ENCODE measurements at places on chromosomes 7 and 10.

DNA sequence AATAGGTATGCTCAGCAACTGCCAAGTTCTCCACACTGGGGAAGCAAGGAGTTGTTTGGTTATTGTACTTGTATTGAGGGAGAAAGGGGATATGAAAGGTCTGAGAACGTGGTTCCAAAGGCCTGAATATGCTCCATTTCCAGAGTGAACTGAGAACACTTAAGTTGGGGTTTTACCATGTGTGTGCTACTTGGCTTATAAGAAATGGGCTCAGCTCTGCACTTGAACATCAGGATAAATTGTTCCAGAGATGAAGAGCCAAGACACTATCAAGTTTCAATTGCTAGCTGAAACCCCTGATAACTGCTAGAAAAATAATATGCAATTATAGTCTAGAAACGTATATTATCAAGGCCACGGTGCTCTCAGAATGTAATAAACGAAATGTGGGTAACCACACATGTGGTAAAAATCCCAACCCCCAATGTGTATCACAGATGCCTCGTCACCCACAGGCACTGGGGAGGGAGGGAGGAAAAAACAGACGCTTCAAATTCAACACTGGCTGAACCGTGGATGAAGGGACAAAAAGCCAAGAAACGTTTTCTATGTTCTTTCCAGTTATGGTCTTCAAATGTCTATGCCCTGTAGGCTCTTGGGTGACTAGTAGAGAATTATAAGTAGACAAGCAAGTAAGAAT, 16.3 kb downstream of the ELMO1 start:
- no peak for DNase-seq

DNA sequence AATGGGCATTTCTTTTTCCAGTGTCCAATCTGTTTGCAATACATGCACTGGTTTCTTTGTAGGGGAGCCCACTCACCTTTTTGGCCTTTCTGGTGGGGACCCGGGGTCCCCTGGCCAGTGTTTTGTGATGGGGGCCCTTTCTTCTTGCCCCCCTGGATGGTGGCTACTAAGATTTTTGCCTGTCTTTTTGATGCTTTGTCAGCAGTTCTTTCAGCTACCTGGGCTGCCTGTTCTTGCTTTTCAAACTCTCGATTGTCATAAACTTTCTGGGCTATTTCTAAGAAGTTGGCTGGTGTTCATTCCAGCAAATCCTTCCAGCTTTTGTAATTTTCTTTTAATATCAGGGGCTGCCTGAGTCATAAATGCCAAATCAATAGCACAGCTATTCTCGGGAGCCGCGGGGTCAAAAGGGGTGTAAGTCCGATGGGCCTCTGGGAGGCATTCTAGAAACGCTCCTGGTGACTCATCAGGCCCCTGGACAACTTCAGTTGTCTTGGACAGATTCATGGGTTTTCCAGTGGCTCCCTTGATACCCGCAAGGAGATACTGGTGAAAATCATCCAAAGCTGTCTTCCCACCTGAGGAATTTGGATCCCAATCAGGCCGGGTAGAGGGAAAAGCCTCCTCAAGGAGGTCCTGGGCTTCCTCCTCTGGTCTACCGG, 79.0 kb downstream of the PRR15 start:
- no peak for DNase-seq

GRCh38 chr7:142158736-142159496, 47.4 kb downstream of the MGAM2 start:
- DNase-seq, result no peak

GRCh38 chr7:134193240-134193639, 66.1 kb downstream of the LRGUK start:
- DNase-seq, result no peak

DNA sequence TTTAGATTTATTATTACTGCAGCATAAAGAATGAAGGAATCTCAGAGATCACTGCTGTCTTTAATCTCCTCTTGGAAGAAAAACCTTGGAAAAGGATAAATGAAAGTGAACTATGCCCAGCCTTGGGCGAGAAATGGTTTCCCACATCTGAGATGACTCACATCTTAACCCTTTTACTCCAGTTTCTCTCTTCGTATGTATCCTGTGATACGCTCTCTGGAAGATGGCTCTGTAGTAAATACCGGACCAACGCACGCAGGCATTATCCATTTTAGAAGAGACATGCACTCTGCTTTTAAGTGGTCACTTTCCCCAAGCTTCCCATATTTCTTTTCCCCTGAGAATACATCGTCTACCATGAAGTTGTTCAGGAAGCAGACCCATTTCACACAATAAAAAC, 207.3 kb upstream of the BMPER start:
- DNase-seq, result no peak

DNA sequence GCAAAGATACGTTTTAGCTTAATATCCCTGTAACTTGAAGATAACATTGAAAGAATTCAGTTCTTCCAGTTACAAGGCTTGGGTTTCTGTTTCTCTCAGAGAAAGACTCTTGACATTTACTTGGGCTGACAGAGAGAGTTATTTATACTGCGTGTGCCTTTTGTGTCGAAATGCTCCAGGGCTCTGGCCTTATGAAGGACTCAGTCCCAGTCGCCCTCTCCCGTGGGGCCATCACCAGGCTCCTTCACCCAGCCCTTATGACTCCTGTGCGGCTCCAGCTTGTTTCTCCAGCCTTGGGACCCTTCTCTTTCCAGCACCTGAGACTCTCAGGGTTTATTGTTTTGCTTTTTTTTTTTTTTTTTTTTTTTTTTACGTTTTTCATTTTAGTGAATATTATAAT, 242.3 kb upstream of the DKK1 start:
- no peak for DNase-seq

DNA sequence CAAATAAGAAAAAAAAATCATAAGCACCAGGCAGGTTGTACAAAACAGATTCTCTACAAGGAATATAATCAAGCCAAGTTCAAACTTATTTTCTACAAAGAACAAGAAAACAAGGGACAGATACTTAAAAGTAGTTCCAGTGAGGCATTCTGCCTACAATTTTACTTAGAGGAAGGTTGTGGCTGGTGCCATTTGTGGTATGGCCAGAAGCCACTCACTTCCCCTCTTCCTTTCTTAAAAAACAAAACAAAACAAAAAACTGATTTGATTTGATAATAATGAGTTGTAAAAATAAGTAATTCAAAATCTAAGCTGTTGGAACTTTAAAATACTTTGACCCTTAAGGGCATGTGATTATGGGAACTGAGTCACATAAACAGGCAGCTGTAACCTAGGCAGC, 420.6 kb downstream of the CALN1 start:
- DNase-seq, result no peak

DNA sequence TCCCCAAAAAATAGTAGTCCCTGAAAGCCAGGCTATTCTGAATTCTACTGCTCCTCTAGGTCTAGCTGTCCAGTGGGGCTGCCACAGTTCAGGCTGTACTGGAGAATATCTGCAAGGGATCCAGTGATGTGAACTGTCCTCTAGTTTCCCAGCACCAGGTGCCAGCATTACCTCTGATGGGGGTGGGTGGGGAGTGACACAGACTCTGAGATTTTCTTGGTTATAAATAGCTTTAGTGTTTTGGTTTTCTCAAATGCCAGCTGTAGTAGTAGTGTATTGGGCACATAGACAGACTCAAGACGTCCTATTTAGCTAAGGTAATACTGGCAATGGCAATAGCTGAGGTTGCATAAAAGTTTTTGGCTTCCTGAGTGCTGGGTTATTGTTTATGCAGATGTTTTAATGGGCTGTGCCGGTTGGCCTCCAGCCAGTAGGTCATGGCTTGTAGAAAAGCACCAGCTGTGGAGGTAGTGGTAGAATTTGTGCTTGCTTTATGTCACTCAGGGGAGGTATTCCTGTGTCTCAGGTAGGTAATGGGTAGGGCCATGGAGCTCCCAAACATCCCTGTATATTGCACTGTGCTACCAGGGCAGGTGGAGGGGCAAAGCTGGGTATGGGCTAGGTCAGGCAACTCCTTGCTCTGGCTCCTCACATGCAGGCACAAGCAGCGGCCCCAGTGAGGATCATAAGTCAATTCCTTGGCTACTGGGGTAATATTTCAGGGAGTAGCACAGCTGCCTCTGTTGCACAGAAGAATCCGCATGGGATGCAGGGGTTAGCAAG, 338.7 kb upstream of the LRRTM3 start:
- no peak for DNase-seq

GRCh38 chr10:4351723-4352413, 474.1 kb upstream of the AKR1E2 start:
- no peak for DNase-seq

DNA sequence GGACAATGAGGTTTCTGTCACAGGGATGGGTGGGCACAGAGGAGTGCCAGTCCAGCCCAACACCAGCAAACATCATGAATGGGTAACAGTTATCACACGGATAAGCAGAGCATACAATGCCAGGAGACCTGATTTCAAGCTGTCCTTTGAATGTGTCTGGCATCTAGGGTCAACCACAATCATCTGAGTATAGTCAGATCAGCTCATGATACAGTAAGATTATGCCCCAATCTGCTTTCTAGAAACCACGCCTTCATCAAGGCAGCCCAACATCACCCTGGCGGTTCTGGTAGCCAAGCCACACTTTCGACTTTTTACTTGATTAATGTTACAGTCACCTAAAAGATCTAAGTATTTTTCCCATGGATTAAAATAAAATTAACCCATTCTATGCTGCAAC, 10.5 kb downstream of the FAM171A1 start:
- no peak for DNase-seq

DNA sequence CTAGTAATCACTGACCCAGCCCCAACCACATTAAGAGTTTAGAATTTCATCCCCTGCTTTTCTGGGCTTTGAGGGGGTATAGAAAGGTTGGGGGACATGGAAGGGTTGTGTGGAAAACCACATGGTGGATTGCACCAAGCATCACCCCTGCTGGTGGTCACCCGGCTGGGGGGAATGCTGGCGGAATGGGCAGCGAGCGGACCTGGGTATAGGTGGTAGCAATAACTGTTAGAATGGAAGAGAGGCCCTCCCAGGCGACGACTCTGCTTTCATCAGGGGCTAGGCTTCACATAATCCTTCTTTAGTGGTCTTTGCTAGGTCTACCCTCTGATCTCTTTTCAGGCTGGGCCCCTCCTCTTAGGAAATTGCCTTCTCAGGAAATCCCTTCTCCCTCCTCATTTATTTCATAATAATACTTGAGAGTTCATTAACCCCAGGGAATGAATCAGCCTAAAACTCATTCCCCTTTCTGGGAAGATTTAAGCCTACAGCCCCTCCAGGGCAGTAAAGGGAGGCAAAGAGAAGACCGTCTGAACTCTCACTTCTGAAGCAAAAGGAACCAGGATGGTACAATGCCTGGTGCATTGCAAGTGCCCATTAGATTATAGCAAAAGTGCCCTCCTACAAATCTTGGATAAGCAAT, 90.7 kb upstream of the LEP start:
- peak; percentile 16 for DNase-seq

DNA sequence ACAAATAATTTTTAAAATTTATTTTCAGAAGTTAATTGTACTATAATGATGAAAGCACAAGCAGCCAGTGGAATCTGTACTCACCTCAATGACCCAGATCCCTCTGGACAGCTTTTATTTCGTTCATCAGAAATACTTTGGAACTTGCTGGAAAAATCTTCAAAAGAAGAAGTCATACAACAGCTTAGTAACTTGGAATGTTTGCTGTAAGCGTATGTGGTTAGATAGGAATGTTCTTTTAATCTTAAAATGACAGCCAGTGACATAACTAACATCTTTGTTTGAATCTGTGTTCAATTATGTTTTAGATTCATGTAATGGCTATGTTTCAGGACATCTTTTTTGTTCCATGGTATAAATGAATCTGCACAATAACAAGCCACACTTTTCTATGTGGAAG, 26.8 kb downstream of the CFAP69 start:
- DNase-seq, result no peak

DNA sequence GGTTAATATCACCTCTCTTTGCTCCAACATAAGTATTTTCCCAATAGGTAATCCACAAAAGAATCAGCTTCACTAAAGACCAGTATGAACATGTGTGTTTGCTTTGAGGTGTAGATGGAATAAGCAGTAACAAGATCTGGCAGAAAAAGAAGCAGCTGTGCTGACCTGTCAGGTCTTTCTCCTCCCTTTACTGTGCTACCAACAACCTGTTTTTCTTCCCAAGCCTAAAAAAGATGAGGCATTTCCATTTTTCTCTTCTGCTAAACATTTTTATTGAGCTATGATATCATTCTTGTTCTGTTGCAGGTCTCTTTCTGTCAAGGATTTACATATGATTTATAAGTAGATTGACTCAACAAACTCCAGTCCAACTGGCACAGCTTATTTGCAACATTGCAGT, 315.2 kb upstream of the GLI3 start:
- no peak for DNase-seq

GRCh38 chr7:116443101-116443523, 56.4 kb upstream of the CAV2 start:
- DNase-seq, result no peak

DNA sequence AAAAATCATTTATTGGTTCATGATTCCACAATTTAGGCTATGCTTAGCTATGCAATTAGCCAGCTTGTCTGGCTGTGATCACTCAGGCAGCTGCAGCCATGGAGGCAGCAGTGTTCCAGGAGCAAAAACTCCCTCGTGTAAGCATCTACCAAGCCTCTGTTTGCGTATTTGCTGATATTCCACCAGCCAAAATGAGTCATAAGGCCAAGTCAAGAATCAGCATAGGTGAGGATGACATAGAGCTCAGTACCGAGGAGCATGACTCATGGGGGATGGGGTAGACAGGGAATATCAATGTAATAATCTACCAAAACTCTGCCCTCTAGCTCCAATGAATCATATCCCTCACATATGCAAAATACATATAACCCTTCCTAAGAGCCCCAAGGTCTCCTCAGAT, 63.3 kb downstream of the IMMP2L start:
- no peak for DNase-seq

DNA sequence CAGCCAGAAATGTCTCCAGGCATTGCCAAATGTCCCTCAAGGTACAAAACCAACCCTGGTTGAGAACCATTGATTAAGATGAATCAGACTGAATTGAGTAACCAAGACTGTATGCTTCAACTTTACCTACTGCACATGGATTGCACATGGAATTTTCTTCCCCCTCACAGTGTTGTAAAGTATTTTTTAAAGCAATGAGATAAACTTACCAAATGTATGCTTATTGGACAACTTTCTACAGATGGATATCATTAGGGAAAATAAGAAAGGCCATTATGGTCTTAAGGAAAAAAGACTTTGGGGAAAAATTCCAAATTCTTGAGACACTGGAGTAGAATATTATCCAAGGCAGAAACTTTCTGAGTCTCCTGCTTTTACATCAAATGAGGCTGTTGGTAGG, 20.9 kb upstream of the MTPN start:
- DNase-seq, result no peak

DNA sequence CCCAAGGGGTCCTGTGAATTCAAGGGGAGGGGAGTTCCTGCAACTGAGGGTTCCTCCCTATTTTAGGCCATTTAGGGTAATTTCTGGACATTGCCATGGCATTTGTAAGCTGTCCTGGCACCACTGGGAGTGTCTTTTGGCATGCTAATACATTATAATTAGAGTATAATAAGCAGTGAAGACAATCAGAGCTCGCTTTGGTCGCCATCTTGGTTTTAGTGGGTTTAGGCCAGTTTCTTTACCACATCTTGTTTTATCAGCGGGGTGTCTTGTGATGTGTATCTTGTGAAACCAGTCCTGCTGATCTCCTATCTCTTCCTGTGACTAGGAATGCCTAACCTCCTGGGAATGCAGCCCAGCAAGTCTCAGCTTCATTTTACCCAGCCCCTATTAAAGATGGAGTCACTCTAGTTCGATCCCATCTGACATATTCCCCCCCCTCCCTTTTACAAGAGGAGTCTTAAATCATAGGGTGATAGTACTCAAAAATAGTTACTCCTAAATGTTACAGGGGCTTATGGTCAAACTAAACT, 43.2 kb downstream of the SVOPL start:
- DNase-seq, result no peak
